Spinal cord (tissue), 10 donors: ENCODE measurements at places on chromosomes 6 and 20.

- DNase-seq: no peak
These were observed 13.7 kb upstream of the SLC22A16 start for GRCh38 chr6:110490110-110490509.

- no peak for DNase-seq
These were observed 713 bp upstream of the RNF144B start for GRCh38 chr6:18386298-18386976.

DNA sequence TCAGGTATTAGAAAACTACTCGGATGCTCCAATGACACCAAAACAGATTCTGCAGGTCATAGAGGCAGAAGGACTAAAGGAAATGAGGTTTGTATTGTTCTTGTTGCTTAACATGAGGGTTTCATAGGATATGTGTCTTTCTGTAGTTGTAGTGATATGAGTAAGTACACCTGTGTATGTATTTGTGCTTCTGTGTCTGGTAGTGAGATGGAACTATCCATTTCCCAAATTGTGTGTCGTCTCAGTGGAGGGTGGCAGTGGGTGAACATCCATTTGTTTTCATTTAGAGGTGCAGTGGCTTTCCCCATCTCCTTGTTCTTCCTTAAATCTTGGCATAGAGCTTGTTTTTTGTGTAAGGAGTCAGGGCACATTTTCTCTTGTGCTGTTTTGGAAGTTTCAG is 8.2 kb downstream of the ASXL1 start:
- DNase-seq: no peak

- DNase-seq: no peak
These were observed 87.6 kb upstream of the FRMD1 start for GRCh38 chr6:168166627-168167026.

DNA sequence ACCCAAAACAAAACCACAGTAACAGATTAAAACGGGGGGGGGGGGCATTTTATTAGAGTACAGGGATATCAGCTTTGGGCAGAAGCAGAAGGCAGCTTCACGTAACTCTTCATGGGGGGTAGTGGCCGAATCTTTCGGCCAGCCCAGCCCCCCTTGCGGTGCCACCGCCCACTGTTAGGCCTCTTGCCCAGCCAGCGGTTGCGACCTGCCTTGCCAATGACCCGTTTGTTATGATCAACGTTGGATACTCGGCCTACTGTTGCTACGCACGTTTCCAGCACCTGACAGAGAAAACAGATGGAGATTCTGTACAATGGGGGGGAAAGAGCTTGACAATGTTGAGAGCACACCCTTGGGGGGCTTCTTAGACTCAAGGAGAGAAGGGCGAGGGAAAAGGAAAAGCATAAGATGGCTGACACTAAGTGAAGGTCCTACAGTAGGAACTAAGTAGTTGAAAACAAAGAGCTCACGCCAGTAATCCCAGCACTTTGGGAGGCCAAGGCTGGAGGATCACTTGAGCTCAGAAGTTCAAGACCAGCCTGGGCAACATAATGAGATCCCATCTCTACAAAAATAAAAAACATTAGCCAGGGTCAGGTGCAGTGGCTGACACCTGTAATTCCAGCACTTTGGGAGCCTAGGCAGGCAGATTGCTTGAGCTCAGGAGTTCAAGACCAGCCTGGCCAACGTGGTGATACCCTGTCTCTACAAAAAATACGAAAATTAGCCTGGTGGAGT is 724 bp upstream of the CUL7 start:
- no peak for DNase-seq

DNA sequence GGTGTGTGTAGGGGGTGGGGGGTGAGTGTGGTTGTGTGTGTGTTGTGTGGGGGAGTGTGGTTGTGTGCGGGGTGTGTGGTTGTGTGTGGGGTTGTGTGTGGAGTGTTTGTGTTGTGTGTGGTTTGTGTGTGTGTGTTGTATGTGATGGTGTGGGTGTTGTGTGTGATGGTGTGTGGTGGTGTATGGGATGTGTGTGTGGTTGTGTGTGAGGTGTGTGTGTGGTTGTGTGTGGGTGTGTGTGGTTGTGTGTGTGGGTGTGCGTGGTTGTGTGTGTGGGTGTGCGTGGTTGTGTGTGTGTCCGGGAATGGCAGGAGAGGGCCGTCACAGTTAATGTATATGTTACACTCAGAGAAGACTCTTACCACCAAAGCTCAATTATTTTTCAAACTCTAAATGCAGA is 79.8 kb downstream of the TBXT start:
- DNase-seq: no peak

- no peak for DNase-seq
These were observed 460.4 kb upstream of the RUNX2 start for GRCh38 chr6:44867571-44868334.

- DNase-seq: peak; percentile 80
These were observed 41.9 kb downstream of the FOXP4 start for GRCh38 chr6:41588111-41588510.

- no peak for DNase-seq
These were observed 342.5 kb upstream of the JARID2 start for GRCh38 chr6:14903176-14904038.

DNA sequence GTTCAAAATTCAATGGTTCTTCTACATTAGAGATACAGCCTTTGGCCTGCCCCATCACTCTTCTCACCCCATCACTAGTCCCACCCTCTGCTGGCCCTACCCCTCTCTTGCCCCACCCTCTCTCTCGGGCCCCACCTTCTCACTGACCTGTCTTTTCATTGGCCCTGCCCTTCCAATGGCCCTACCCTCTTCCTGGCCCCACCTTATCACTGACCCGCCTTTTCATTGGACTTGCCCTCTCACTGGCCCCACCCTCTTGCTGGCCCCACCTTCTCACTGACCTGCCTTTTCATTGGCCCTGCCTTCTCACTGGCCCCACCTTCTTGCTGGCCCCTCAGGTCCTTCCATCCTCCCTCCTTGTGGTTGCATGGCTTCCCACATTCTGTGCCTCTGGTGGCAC is 107.2 kb upstream of the PLEKHG1 start:
- DNase-seq: no peak

DNA sequence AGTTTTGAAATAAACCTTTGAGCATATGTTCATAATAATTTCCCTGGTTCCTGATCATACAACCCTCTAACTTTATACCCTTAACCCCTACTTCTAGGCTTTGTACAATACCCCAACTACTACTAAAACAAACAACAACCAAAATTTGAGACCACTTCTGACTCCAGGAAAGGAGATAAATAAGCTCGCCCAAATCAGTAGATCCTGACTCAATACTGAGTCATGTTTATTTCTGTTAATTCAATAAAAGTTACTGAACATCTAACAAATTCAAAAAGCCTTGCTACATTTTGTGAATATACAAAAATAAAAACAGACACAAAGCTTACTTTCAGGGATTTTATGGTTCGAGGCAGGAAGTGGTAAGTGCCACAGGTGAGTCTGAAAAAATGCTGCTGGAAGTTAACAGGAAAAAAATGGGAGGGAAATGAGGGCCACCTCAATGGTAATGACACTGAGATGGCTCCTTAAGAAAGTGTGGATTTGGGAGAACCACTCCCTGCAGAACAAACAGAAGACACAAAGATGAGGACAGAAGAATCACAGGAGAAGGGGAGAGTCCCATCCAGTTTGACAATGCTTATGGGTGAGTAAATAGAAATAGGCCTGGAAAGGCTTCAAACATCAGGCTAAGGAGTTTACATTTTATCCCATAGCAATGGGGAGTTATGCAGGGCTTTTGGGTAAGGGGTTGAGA is 63.4 kb downstream of the DST start:
- DNase-seq: no peak

- DNase-seq: no peak
These were observed 349.9 kb upstream of the FLRT3 start for GRCh38 chr20:14687313-14687712.

GRCh38 chr20:16459019-16459700 is 114.1 kb downstream of the KIF16B start:
- DNase-seq: peak; percentile 41

DNA sequence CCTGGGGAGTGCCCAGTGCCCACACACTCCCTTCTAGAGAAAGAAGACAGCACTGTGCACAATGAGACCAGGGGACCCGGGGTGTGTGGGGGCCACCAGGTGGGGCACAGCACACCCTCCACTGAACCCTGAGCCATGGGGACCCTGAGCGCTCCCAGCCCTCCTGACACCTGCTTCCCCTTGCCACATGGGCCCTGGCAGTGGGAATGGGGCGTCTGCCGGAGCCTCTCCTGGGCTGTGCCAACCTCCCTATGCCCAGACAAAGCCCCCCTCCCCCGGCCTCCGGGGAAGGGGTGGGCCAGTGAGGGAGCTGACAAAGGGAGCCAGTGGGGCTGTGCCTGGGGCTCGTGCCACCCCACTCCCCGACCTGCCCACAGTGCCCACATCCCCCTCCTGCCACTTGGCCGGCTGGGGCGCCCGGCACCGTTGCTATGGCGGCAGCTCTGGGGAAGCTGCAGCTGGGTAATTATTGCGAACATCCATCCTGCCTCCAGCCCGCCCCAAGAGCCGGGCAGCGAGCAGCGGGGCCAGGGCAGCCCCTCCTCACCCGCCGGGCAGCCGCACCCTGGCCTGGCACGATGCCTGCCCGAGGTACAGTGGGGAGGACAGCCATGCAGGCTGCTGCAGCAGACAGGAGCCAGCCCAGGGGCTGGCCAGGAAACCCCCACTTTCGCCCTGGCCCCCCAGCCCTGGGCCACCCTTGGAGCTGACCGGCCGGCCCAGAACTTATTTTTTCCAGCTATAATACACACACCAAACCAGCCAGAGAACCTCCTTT is 41.9 kb upstream of the NOL4L start:
- peak; percentile 68 for DNase-seq

- peak; percentile 90 for DNase-seq
These were observed 774 bp downstream of the PLEKHG1 start for GRCh38 chr6:150600301-150601017.

- no peak for DNase-seq
These were observed 55.7 kb downstream of the SNX5 start for GRCh38 chr20:17912916-17913315.

DNA sequence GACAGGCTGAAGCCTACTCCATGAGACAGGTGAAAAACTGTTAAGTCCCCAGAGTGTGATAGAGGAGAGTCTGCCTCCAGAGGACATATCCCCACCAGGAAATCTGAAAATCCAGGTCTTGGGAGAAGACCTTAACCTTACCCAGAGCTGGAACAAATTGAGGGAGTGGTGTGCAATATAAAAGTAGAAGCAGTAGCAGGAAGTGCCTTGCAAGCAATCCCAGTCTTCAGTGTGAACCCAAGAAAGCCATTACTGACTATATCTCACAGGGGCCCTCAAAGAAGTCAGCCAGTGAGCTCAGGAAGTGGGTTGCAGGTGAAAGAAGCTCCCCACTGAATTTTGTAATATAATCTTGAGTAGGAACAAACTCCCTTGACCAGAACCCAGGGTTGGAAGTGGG is 41.9 kb upstream of the PKIB start:
- DNase-seq: no peak

- no peak for DNase-seq
These were observed 609.5 kb upstream of the ARID1B start for GRCh38 chr6:156167625-156168071.

GRCh38 chr6:86500035-86500434 is 437.3 kb upstream of the HTR1E start:
- no peak for DNase-seq

DNA sequence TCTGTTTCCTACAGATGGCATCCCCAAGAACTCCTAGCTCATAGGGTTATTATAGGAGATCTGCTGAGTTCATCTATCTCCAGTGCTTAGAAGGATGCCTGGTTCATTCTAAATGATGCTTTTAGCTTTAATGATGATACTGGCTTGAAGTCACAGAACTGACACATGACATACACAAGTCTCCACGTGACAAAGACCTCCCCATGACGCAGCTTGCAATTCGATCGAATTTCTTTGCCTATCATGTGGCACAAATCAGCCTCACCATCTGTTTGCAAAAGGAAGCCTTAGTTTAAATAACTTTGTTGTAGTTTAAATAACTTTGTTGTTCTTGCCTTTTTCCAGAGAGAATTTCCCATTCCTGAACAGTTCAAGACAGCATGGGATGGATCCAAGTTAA is 44.1 kb upstream of the FAM8A1 start:
- no peak for DNase-seq

DNA sequence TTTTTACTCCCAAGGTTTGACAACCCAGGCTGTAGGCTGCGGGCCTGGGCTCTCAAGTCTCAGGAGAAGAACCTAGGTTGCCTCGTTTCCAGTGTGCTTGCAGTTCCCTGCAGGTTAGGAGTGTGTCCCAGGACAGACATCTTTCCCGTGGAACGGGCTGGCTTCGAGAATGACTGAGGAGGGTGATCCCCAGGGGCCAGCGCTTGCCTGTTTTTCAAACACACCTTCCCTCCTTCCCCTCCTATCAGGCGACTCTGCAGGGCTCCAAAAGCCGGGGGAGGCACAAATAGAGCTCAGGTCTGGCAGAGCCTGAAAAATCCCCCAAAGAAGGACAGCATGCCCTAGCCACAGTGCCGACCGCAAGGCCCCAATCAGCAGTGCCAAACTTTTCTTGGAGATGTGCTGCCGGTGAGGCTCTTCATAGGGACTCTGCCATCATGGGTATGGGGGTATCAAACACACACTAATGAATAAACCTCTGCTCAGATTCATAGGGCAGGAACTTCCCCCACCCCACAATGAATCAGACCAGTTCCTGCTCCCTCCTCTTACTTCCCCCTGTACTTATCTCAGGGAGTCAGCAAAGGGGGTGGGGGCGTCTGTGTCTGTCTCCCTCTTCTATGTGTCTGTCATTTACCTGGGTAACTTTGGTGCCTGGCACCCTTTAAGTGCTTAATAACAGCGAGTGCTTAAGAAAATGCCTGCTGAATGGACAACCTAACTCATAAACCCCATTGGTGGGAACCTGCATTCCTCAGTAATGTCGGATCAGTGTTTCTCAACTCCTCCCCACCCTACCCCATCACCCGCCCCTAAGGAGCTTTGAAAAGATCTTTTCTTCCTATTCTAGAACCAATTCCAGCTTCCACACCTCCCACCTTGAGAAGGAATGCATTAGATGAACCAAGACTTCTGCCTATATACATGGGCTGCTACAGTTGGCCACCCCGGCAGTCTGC is 1.6 kb downstream of the KCNG1 start:
- DNase-seq: no peak

DNA sequence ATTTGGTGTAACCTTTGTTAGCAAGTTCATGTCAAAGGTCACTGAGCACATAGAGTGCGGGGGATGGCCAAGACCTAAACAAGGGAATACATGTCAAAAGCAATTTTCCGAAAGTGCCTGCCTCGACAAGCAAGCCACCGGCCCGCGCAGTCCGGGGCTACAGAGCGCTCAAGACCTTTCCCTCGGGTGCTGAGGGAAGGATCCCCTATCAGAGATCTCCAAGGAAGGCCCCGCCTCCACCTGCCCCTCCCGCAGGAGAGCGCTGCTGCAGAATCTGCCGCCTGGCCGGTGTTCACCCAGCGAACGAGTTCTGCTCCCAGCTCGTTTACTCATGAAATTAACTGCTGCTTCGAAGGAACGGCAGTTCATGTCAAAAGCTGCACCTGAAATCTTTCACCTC is 252.7 kb downstream of the BMP7 start:
- DNase-seq: peak; percentile 44

- DNase-seq: no peak
These were observed 308.1 kb downstream of the CDH26 start for GRCh38 chr20:60266177-60266823.
